ENCODE measurements at places on chromosomes 16 and 17. TPM values are rescaled to one million over a fixed set of nuclear protein-coding genes. Genes with fewer than 3 reads are reported as not detected.

DNA sequence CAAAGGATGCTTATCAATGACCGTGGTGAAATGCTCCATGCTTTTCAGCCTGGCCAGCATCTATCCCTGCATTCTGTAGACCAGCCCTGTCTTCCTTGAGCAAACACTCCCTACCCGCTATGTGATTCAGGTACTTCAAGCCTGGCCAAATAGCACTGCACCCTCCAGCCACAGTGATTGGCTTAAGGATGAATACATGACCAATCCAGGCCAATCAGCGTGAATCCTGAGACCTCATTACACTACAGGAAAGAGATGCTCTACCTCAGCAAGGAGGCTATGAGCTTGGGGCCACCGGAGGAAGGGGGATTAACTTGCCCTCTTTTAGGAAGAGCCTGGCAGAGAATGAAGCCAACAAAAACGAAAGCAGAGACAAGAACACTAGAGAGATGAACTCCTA is 162.5 kb downstream of the ZNF423 start:
- no peak for DNase-seq

CD300LB gene
- total RNA-seq: not detected

- DNase-seq: no peak
Measured at GRCh38 chr17:42310787-42311215, 22.5 kb downstream of the STAT5A start.

- DNase-seq: no peak
Measured at GRCh38 chr16:27544671-27545070, 5.0 kb downstream of the GTF3C1 start.

SDR42E2 gene
- total RNA-seq: not detected

- DNase-seq: no peak
Measured at GRCh38 chr16:49469311-49469670, 95.7 kb downstream of the C16orf78 start.
